ENCODE measurements at places on chromosomes 16 and 17.

DNA sequence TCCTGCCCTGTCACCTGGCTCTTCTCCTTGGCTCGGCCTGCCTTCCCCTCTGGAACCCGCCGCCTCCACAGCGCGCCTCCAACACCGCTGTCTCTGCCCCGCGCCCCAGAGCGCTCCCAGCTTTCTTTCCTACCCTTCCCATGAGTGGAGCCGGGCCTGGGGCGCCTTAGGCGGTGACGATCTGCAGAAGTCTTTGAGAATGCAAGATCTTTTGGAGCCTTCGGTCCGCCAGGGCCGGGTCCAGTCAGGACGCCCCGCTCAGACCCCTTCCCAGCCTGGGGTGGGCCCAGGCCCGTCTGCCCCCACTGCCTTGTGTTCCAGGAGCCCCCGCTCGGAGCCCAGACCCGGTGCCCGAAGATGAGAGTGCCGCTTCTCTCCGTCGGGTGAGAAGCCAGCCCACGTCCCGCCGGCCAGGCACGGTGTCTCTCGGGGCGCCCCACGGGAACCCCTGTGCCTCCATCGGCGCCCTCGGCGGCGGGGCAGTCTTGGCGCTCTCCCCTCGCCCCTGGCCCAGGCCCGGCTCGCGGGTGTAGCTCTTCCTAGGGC, 40.0 kb downstream of the MRM1 start:
- DNase-seq, result no peak

DNA sequence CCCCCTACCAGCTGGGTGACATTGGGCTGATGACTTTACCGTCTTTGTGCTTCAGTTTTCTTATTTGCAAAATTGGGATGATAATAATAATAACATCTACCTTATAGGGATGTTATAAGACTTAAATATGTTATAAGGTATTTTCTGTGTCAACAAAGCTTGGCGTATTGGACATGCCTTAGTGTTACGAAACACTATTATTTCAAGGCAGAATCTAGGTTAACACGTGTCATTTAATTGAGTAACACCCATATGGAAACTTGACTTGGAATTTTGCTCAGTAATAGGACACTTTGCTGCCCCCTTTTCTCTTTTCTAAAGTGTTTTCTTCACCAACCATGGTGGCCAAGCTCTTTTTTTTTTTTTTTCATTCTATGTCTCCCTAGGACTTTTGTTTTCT, 294.2 kb upstream of the SALL1 start:
- DNase-seq, result no peak

GRCh38 chr17:39754958-39755553, 17.3 kb downstream of the GRB7 start:
- no peak for DNase-seq

DNA sequence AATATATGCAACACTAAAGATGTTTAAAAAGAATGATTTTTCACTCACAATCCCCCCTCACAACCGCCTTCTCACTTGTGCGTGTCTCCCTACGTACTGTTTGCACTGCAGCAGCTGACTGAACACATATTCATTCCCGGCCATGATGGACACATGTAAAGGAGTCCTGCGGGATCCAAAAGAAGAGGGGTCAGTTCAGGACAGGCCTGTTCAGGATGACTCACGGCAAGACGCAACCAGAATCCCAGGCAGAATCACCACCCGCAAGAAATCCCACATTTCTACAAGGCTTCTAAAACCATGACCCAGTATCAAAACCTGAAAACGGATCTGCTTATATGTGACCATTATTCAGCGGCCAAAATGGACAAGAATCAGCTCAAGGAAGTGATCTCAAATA, 52.3 kb downstream of the CYB5D2 start:
- DNase-seq, result no peak

DNA sequence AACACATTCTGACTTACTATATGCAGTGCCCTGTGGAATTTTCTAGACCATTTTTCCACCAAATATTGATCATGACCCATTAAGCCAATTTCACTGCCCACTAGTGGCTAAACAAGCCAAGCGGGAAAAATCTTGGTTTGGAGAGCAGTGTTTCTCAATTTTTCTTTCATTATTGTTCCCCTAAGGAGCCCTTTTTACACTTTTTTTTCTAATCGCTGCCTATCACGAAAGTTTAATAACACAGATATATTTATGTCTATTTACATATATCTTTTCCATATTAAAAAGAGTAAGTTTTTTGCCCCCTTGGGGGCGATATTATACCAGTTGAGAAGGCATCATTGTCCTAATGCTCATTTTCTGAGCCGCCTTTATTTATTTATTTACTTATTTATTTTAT, 10.8 kb upstream of the TLCD3B start:
- DNase-seq, result no peak

GRCh38 chr17:27577121-27577761, 53.7 kb upstream of the LGALS9 start:
- DNase-seq, result no peak

- no peak for DNase-seq
These were observed 8.2 kb upstream of the CIAO3 start for GRCh38 chr16:749010-749409.

- DNase-seq, result no peak
These were observed 41.3 kb downstream of the GRIN2C start for GRCh38 chr17:74818291-74818938.

DNA sequence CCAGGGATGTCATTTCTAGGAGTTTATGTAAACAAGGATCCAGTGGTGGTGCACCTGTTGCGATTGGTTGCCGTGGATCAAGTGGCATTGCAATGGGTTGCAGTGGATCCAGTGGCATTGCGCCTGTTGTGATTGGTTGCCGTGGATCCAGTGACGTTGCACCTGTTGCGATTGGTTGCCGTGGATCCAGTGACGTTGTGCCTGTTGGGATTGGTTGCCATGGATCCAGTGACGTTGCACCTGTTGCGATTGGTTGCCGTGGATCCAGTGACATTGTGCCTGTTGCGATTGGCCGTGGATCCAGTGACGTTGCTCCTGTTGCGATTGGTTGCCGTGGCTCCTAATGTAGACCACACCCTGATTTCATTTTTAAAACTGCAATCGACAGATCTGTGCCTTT, 56.2 kb upstream of the CRISPLD2 start:
- DNase-seq, result no peak

DNA sequence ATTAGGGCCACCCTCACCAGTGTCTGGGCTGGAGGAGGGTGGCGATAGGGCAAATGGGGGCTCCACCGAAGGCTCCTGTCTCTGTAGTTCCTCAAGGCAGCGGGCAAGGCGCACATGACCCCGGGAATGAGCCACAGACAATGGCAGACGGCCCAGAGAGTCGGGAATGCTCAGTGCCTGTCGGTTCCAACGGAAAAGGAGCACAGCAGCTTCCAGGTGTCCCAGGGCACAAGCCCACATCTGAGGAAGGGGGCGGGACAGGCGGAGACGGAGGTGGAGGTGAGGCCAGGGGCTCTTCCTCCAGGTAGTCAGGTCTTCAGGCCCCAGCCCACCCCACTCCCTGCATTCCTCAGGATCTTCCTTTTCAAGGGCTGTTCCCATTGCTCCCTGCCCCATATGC, 5.1 kb upstream of the SPAG7 start:
- no peak for DNase-seq

DNA sequence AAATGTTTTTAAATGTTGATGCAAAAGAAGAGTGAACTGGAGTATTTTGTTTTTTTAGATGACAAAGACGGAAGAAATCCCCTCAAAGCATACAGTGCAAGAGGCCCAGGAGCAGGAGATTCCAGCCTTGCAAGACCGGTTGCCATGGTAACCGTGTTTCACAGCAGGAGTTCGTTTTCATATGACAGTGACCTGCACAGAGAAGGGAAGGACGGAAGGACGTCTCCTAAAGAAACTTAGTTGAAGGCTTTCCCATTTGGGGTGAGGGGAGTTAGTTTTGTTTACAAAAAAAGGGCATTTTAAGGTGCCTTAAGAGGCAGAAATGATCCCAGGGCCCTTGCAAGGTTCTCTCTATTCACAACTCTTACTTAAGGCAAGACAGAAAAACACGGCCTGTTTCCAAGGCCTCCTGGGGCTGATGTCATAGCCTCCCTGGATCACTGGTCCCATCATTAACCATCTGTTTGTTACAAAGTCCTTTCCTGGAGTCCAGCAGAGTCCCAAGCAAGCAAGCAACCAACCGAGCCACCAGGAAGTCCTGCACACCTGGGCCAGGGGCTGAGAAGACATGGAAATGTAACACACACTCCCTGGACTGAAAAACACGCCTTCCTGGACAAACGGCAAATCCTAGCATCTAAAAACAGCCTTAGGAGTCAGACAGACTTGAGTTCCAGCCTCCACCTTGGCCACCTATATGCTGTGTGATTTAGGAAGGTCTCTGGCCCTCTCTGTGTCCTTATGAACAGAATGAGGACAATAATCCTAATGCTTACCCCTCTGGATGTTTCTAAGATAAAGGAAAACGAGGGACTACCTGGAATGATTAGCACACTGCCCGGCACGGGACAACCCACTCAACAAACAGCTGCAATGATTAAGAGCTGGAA, 30.3 kb upstream of the RPH3AL start:
- no peak for DNase-seq

GRCh38 chr16:11023262-11024039, 79.1 kb downstream of the CLEC16A start:
- no peak for DNase-seq

DNA sequence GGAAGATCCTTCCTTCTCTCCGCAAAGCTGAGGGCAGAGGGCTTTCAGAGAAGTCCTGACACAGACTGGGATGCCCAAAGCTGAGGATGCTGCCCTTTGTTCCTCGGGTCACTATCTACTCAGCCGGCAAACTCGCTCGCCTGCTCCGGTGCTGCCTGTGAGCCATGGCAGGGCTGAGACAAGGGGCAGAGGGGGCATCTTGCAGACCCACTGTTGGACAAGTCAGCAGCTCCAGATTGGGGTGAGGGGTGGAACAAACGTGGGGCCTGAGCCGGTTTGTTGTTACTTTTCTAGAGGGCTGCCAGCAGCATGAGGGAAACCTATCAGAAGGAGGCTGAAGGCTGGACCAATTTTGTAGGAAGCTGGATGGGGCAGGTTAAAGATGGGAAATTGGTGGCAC, 47.1 kb upstream of the PIK3R6 start:
- DNase-seq, result no peak

GRCh38 chr17:2905696-2906501, 109.7 kb downstream of the RAP1GAP2 start:
- DNase-seq, result no peak

- no peak for DNase-seq
These were observed 86.4 kb downstream of the MRM1 start for GRCh38 chr17:36687736-36688135.

- no peak for DNase-seq
These were observed 98.6 kb downstream of the CDH8 start for GRCh38 chr16:61937646-61938045.

DNA sequence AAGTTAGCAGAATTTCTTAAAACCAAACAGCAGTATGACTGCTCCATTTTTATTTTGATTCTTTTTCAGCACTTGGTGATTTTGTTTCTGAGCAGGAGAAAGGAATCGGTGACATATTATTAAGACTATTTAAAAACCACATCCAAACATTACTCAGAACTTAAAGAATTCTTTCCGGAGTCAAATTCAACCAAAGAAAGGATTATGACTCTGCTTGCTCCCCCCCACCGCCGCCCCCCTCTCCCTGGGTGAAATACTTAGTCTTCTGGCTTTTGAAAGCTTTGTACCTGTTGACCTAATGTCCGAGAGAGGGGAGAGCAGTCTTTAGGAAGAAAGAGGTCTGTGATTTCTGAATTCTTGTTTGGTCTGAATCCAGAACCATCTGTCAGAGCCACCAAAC, 17.9 kb upstream of the COL1A1 start:
- no peak for DNase-seq

GRCh38 chr17:58200024-58200633, 7.6 kb downstream of the EPX start:
- DNase-seq, result no peak

DNA sequence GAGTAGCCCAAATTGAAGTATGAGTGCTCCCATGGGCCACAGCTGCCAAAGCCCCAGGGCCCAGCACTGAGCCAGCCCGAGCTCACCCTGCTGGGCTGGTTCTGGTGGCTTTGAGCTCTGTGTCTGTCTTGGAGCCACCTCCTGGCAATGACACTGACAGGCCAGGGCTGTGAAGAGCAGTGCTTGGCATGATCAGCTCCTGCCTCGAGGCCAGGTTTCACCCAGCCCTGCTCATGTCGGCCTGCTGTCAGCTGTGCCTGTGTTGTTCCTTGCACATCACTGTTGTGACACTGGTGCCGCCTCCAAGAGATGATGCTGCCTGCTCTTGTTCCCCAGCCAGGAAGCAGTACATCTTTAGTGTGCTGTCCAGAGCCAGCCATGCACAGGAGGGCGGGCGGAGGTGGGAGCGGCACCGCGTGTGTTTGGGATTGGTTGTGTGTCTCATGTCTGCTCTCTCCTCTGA, 26.0 kb downstream of the PLD6 start:
- DNase-seq, result no peak

- DNase-seq, result no peak
These were observed 101.4 kb downstream of the PITPNC1 start for GRCh38 chr17:67478401-67479041.

DNA sequence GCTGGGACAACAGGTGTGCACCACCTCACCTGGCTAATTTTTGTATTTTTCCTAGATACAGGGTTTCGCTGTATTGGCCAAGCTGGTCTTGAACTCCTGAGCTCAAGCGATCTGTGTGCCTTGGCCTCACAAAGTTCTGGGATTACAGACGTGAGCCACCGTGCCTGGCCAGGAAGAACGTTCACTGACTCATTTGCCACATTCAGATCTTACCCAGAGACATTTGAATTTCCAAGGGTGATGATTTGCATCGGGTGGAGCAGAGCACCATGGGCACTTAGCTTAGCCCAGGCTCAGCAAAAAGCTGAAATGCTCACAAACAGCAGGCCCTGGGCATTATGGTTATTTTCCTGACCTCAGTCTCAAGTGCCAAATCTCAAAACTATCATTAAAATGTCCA, 14.5 kb upstream of the ADORA2B start:
- DNase-seq, result no peak

- DNase-seq, result no peak
These were observed 16.9 kb downstream of the RAB40C start for GRCh38 chr16:606656-607307.

DNA sequence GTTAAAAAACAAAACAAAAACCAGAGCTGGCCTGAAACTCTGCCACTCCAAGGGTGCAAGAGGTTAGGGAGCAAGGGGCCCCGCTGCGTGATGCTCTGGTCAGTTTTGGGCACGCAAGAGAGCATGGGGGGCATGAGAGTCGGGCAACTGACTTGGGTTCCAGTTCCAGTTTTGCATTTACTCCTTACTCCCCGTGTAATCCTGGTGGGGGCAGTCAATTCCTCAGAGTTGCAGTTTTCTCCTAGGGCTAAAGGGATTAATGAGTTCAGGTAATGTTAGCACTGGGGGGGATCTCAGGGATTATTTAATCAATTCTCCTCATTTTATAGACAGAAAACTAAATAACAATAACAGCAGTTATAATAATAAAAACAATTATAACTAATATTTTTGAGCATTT, 72.9 kb upstream of the PMFBP1 start:
- DNase-seq, result no peak

DNA sequence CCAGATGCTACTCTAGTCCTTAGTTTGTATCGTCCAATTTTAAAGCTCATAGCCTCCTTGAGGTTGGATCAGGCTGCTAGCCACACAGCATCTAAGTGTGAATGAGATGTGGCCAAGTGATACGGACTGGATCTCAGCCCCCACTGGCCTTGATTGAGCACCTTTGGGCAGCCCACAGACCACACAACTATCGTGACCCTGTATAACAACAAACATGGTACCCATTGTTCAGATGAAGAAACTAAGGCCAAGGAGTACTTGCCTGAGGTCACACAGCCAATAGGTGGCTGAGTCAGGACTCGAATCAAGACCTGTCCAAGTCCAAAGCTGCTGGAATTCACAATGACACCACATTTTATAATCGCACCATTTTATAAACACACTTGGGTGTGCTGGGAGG, 73.0 kb upstream of the IRX3 start:
- DNase-seq, result no peak

- DNase-seq, result no peak
These were observed 863 bp downstream of the ADCY9 start for GRCh38 chr16:4115209-4115948.

All from NCI-H187 treated with DMSO at 0.1 percent for 48 hours (cell line).